CD4-positive, alpha-beta T cell treated with Interleukin-2 at 100 ng/mL for 4 hours (primary cell): ENCODE measurements at places on chromosomes 12 and 14.

- DNase-seq: no peak
These were observed 219.3 kb upstream of the EEA1 start for GRCh38 chr12:93148412-93148811.

DNA sequence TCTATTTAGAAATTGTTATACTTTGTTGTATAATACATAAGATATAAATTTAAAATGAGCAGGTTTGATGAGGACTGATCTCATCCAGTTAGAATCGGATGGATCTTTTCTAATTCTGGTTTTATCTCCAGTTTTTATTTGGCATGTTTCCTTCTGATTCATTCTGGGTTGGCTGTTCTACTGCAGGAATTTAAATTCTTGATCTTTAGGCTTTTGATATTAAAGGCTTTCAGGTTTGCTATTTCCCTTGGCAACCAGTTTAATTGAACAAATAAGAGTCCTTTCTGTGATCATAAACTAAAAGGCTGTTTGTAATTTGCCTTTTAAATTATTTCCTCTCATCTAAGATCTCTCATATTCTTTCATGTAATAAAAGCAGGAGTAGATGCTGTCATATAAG, 83.4 kb downstream of the PDE6H start:
- DNase-seq: no peak

- no peak for DNase-seq
These were observed 126.9 kb upstream of the PRICKLE1 start for GRCh38 chr12:42716491-42716891.

GRCh38 chr14:51933191-51933590, 56.2 kb upstream of the RTRAF start:
- no peak for DNase-seq

DNA sequence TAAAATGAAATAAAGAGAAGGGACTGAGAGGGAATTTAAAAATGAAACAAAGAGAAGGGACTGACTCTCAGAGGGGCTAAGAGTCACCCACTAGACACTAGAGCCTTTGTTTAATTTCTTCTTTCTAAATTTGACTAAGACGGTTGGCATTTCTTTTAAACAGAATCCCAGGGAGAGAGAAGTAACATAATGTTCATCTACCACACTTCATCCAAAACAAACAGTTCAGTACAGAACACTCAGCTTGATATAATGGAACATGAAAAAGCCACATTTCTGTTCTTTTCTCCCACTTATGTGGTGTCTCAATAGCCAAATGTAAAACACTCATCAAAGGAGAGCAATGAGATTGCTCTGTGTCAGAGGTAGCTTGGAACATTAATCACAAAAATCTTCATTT, 10.1 kb upstream of the NT5DC3 start:
- no peak for DNase-seq

GRCh38 chr14:94628578-94628977, 16.4 kb downstream of the SERPINA3 start:
- no peak for DNase-seq

- DNase-seq: no peak
These were observed 65.5 kb upstream of the SLCO1C1 start for GRCh38 chr12:20629414-20630156.

- DNase-seq: no peak
These were observed 796.4 kb downstream of the AACS start for GRCh38 chr12:125861299-125862281.

- no peak for DNase-seq
These were observed 4.5 kb upstream of the KRT8 start for GRCh38 chr12:52909331-52909730.

DNA sequence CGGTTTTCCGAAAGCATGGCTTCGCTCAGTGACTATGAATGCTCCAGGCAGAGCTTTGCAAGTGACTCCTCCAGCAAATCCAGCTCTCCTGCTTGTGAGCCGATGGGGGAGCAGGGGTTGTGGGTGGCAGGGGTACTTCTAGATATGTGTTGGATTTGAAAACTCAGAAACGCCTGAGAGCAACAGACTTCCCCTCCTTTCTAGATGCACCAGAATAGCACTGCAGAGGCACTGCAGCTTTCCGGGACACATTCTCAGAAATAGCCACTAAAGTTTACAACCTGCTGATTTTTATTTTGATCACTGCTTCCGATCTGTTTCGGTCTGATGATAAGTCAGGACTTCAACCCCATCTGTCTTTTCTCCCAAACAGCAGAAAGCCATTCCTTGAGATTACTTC, 8.6 kb downstream of the TCP11L2 start:
- DNase-seq: no peak

DNA sequence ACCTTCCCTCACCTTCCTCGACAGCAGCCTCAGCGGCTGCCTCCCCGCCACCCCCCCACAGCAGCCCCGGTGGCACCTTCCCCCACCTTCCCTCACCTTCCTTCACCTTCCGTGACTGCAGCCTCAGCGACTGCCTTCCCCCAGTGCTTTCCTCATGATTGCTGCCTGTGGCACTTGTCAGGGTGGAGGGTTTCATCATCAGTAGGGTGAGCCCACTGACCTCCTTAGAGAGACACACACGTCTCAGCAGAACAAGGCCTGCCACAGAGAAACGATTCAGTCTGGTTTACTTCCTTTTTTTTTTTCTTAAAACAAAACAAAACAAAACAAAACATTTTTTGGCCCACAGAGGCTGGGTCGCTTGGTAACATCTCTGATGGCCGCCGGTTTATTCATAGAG, 75.0 kb downstream of the EP400 start:
- DNase-seq: no peak

DNA sequence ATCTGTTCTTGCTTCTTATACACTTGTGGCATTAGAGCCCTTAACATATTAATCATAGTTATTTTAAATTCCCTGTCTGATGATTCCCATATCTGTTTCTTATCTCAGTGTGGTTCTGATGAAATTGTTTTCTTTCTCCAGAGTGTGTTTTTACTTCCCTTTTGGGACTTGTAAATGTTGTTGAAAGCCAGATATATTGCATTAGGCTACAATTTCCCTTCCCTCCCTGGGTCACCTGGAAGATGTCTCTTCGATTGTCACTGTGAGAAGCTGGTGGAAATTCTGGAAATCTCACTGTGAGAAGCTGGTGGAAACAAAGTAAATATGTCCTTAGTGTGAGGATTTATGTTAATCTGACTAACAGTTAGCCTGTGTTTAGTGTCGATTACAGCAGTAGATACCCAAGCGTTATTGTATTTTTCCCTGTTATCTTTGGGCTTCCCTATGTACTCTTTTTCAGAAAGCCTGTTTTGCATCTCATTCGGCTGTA, 717.3 kb downstream of the TRHDE start:
- DNase-seq: no peak

GRCh38 chr12:84157170-84157569, 755.4 kb downstream of the SLC6A15 start:
- no peak for DNase-seq

GRCh38 chr12:13313886-13314285, 117.4 kb downstream of the EMP1 start:
- DNase-seq: no peak

DNA sequence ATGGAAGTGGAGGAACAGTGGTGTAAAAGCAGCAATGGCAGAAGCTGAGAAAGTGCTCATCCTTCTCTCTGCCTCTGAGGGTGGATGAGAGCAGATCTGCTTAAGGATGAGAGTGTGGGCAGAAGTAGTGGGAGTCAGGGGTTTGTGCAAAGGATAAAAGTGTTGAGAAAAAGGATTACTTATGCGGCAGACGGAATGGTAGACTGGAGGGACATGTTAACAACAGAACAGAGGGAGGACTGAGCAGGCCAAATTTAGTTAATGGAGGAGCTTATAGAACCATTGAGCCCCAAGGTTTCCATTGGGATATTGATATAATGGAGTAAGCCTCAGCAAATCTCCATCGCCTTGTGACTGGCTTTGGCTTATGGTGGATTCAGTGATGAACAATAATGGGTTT, 25.5 kb downstream of the TRHDE start:
- no peak for DNase-seq

DNA sequence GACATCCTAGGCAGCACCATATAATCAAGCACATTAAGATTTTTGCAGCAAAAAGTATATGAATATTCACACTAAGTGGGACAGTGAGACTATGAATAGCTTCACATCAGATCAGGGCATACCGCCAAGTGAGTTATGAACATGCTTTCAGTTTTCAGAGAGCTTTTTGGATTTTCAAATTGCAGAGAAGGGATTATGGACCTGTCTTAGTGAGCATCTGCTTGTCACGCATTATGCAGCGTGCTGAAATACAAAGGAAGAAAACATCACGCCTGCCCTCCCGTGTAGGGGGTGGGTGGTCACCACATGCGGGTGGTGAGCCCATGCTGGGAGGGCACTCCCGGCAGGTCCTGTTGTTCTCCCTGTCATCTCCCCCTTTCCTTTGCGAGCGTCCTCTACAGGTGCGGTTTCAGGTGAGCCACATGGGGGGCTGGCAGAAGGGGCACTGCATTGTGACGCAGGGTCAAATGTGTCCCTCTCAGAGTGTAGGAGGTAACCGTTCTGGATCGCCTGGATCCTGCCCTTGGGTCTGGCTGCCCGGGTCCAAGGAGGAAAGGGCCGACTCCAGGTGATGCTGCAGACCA, 42.6 kb downstream of the TRAF3 start:
- DNase-seq: no peak

- DNase-seq: no peak
These were observed 20.4 kb upstream of the LRFN5 start for GRCh38 chr14:41586237-41586636.

DNA sequence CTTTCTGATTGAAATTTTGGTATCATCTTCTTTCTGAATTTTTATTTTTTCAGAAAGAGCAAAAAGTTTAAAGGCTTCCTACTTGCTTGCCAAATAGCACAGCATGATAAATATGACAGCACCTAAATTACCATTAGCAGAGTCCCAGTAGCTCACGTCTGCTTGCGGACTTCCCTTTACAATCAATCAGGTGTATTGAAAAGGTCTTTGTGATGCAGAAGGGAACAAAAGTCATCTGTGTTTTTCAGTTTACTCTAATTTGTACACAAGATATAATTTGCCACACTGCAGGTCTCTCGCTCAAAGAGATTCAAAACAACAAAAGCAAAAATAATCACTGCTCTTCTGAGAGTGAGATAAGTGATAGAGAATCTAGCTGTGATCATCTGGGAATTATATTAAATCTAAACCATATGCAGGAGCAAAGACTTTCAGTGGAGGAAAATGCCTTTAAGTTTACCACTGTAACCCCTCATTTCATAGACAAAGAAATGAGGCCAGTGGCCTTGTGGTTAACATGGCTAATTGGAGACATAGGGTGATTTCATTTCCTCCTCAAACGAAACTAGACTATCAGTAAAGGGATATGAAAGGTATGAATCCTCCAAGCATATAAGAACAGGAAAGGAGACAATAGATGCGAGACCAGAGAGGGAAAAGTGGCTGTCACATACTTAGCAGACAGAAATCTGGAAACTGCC, 240.8 kb upstream of the TMPO start:
- DNase-seq: no peak

DNA sequence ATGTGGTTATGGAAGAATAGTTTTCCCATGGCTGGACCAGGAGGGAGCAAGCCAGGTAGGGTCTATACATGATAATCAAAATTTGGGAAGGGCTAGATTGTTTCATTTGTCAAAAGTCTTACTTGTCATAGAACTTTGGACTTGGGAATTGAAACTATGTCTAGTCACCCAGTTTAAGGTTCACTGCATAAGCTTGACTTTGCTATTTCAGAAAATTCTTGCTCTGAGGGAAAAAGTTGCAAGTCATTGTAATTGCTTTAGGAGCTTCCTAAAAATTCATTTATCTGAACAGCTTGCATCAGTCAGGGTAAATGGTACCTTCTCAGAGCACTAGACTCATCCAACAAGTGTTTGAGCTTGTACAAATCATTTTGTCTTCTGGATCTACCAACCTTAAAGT, 1194.7 kb downstream of the GALC start:
- DNase-seq: no peak

- DNase-seq: no peak
These were observed 7.0 kb downstream of the CCND2 start for GRCh38 chr12:4280351-4281163.

GRCh38 chr12:29692237-29692636, 91.5 kb downstream of the TMTC1 start:
- DNase-seq: no peak

GRCh38 chr14:86481104-86481503, 951.2 kb downstream of the FLRT2 start:
- no peak for DNase-seq

DNA sequence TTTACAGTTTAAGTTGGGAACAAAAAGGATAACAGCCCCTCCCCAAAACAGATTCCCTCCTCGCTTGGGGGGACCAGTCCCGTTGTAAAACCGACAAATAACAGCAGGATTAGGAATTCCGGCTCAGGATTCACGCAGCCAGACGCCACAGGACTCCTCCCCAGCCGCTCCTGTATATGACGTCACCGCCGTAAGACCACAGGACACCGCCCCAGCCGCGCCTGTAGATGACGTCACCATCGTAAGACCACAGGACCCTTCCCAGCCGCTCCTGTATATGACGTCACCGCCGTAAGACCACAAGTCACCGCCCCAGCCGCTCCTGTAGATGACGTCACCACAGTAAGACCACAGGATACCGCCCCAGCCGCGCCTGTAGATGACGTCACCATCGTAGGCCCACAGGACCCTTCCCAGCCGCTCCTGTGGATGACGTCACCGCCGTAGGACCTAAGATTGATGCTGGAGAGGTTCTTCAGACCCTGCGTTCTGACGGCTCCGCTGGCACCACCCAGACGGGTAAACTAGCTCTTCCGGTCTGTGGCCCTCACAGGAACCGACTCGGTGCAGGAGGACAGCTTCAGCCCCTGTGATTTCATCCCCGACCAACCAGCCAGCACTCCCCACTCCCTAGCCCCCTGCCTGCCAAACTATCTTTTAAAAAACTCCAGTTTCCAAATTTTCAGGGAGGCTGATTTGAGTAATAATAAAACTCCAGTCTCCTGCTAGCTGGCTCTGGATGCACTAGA, 43.9 kb upstream of the FBRSL1 start:
- DNase-seq: peak; percentile 77

DNA sequence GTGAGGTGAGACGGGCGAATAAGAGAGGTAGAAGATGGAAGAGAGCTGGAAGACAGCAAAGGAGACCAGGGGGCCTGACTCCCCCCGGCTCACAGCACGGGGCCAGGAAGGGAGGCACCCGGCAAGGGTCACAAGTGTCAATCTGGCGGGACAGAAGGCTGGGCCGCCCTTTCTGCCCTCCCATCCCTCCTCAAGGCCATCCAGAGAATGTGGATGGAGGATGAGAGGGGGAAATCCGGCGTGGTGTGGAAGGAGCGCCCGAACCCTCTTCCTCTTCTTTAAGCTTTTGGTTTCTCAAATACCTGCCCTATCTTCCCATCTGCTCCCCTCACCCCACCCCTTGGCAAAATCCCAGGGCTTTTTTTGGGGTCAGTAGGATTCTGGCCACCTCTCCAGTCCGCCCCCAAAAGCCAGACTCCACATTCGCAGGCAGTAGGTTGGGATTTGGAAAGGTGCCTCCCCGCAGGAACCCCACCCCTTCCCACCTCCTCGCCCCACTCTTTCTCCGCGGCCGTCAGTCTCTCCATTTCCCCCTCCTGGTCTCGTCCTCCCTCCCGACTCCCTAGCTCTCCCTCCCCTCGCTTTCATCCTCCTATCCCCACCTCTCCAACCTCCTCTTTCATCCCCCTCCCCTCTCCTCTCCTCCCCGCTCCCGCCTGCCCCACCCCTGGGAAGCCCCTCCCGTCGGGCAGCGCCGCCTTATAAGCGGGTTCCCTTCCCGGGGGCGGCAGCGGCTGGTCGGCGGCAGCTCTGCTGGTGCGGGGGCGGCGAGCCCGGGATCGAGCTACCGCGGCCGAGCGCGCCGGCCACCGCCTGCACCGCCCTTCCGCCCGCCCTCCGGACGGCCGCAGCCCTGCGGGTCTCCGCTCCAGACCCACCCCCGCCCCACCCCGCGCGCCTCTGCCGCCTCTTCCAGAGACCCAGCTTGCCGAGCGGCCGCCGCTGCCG, at the start of gene PTMS:
PTMS (plus strand) TSS at position 730 of the 948 bp plus-strand sequence. CDS start 343 bp downstream, outside the sequence.
- no peak for DNase-seq

GRCh38 chr12:8687846-8688601, 9.8 kb upstream of the RIMKLB start:
- no peak for DNase-seq
